IPS DF 6.9 (cell line): ENCODE measurements at places on chromosomes 6 and 20.

- no peak for DNase-seq
These were observed 37.8 kb upstream of the CNKSR3 start for GRCh38 chr6:154548130-154548830.

DNA sequence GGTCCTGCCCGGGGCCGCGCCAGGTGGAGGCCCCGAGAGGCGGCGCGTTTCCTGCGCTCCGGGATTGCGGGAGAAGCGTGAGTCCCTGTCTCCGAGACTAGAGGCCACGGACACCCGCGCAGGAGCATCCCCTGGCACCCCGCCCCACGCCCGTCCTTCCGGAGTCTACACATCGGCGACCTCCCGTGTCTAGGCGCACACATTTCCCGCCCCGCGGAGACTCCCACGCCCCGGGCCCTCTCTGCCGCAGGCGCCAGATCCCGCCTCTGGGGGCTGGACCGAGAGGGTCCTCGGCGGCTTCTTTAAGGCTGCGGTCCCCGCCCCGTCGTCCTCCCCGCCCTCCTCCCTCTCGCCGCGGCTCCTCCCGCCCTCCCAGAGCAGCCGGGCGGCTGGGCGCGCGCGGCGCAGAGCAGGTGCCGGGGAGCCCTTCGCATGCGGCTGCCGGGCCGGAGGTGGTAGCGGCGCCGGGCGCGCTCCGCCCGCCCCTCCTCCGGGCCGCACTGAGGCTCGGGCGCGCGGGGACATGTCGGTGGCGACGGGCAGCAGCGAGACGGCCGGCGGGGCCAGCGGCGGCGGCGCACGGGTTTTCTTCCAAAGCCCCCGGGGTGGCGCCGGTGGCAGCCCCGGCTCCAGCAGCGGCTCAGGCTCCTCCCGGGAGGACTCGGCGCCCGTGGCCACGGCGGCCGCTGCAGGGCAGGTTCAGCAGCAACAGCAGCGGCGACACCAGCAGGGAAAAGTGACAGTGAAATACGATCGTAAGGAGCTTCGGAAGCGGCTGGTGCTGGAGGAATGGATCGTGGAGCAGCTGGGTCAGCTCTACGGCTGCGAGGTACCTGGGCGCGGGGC lies at the start of gene PPP1R14C:
TSS of gene PPP1R14C (plus strand) at position 375 of the 846 bp plus-strand sequence. CDS start at position 524, 149 bp downstream.
- no peak for DNase-seq

DNA sequence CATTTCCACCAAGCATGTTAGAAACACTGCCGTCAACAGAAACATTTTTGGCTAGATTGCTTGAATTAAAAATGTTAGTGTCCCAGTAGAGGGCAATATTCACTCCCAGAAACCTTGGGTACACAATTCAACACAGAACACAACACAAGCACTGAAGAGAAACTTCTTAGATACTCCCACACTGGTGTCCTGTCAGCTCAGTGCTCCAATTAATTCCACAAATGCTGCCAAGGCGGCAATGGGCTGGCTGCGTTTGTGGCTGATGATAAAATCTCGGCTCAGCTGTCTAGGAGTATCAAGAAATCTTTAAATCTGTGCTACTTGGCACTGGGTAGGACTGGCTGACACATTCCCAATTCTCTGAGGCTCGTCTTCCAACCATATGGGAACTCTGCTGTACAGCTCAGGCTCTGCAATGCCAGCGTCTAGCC lies 39.3 kb downstream of the BEND3 start:
- DNase-seq = no peak

DNA sequence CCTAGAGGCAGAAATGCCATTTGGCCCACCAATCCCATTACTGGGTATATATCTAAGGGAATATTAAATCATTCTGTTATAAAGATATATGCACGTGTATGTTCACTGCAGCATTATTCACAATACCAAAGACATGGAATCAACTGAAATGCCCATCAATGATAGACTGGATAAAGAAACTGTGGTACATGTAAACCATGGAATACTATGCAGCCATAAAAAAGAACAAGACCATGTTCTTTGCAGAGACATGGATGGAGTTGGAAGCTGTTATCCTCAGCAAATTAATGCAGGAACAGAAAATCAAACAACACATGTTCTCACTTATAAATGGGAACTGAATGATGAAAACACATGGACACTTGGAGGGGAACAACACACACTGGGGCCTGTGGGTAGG lies 458.4 kb downstream of the CD83 start:
- DNase-seq = no peak

DNA sequence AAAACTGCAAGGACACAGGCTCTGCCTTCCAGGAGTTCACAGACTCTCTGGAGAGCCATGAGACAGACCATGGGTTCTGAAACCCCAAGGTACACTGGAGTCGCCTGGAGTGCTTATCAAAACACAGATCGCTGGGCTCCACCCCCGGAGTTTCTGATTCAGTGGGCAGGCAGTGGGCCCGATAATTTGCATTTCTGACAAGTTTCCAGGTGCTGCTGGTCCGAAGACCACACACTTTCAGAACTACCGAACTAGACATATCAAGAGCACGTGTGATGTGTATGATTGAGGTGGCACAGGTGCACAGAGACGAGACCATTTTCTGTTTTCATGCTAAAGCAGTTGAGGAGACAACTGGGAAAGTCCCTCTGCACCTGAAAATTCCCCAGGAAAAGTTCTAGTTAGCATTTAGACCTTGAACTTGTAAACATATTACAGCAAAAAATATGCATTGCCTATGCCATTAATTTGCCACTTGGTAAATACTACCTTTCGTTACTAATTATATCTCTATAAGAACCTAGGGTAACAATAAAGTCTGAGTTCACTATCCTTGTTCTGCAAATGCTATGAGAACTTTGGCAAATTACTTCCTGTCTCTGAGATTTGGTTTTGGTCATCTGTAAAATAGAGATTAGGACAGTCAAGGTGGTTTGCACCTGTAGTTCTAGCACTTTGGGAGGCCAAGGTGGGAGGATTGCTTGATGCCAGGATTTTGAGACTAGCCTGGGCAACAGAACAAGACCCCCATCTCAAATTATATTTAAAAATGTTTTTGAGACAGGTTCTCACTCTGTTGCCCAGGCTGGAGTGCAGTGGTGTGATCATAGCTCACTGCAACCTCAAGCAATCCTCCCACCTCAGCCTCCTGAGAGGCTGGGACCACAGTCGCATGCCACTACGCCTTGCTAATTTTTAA lies 14.3 kb upstream of the PIM1 start:
- no peak for DNase-seq

DNA sequence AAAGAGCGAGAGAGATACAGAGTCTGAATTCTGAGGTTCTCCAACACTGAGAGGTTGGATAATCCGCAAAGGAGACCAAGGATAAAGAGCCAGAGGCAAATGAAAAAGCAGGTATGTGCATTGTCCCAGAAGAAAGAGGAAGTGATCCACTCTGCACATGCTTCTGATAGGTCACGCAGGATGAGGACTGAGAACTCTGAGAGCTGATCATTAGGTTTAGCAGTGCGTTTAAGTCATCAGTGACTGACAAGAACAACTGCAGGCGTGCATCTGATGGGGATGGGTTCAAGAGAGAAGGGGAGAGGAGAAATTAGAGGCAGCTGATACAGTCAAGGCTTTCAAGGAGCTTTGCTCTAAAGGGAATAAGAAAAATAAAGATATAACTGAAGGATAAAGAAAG lies 301.2 kb upstream of the SGK1 start:
- DNase-seq = no peak

DNA sequence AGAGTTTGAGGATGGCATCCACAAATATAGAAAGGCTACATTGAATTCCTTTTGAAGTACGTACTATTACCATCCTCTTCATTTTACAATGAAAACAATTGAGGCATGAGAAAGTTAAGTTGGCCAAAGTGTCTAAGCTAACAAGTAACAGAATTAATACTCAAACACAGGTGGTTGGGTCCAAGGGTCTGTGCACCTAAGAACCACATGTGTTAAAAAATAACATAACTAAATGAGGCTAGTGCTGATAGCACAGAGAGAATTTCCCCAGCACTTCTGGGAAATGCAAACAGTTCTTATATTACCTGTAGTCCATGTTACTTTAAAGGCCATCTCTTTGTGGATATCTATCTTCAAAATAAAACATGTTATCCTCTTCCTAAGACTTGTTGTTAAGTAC lies 10.5 kb upstream of the KHDRBS2 start:
- no peak for DNase-seq
